ENCODE measurements at places on chromosomes 2 and 18.

DNA sequence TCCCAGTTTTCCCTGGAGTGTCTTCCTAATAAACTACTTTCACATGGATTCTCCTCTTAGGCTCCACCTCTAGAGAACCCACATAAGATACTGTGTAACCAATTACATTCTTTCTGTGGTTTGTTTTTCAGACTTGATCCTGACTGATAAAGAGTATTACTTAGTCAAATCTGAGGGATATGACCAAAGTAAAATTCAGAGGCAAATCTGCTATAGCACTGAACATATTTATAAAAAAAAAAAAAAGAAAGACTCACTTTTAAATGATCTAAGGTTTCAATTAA lies 13.9 kb downstream of the CKAP2L start:
- DNase-seq: no peak

DNA sequence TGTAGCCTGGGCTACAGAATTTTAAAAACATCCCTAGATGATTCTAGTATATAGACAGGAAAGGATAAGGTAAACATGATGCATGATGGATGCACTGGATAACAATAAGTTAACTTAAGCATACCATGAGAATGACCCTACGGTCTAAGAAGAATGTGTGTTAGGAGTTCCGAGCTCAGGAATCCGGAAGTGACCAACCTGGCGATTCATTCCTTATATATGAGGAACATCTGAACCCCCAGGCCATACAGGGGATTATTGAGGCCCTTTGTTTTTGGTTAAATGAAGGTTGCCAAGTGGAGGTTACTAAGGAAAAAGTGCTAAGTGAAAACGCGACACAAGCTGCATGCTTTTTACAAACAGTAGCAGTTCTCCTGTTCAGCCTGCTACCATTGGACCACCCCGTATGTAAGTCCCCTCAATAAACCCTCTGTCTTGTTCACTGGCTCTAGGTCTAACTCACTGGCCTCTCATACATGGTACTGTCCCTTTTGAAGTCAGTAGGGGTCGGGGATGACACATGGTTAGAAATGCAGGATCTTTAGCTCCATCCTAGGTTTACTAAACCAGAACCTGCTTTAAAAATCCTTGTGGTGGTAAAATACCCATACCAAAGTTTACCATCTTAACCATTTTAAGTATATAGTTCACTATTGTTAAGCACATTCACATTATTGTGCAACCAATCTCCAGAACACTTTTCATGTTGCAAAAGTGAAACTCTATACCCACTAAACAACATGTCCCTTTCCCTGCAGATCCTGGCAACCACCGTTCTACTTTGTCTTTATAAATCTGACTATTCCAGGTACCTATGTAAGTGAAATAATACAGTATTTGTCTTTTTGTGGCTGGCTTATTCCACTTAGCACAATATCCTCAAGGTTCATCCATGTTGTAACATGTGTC lies 111.0 kb upstream of the MAP4K3 start:
- no peak for DNase-seq

GRCh38 chr18:48254077-48254602 lies 155.0 kb downstream of the ZBTB7C start:
- DNase-seq: no peak

GRCh38 chr18:32906506-32907310 lies 133.9 kb upstream of the KLHL14 start:
- no peak for DNase-seq

GRCh38 chr2:212922701-212923100 lies 228.7 kb downstream of the IKZF2 start:
- no peak for DNase-seq

- DNase-seq: no peak
These were observed 234.3 kb upstream of the HS6ST1 start for GRCh38 chr2:128552806-128553551.

- DNase-seq: no peak
These were observed 129.9 kb upstream of the HS6ST1 start for GRCh38 chr2:128448331-128449225.

DNA sequence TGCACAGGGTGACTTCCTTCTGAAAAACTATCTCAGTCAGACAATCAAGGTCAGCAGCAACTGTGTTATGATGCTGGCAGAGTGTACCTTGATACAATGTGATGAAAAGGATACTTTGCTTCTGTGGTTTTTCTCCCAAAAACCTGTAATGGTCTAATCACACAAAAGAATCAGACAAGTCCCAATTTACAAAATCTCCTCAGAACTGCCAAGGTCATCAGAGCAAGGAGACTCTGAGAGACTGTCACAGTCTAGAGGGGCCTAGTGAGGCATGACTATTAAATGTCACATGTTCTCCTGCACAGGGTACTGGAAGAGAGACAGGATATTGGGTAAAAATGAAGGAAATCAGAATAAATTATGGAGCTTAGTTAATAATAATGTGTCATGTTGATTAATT lies 185.4 kb downstream of the ST6GAL2 start:
- no peak for DNase-seq

- no peak for DNase-seq
These were observed 740.8 kb upstream of the SOX11 start for GRCh38 chr2:4951368-4951767.

- DNase-seq: no peak
These were observed 24.1 kb downstream of the USP40 start for GRCh38 chr2:233542507-233542906.

DNA sequence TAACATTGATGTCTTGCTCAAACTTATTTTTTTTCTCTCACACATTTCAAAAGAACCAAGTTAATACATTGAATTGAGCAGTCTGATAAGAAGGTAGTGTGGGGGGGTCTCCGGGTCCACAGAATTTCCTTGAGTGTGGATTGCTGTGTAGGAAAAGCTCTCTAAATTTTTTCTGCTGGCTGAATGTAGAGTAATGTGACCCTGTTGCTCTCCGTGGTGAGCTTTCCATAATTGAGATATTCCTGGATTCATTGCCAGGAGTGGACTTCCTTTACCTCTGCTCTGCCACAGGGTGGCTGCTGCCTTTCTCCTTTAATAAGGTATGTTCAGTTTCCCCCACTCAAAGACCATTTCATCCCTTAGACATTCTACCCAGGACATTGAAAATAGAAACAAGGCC lies 50.9 kb downstream of the PKP4 start:
- DNase-seq: no peak

- DNase-seq: no peak
These were observed 596.0 kb downstream of the BCL11A start for GRCh38 chr2:59957504-59957903.

DNA sequence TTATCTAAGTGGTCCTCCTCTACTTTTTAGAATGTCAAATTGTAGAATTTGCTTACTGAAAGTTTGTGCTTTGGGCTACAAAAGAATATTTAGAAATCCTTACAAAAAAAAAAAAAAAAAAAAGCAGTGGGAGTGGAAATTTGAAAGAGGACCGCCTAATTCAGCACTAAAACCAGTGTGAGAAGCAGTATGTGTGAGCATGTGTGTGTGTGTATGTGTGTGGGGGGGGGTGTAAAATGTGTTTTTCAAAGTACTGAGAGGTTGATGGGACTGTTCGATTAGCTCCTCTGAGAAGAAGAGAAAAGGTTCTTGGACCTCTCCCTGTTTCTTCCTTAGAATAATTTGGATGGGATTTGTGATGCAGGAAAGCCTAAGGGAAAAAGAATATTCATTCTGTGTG lies at the start of gene VIT:
Gene VIT, plus strand, starts transcription at position 175 of the 400 bp plus-strand sequence. CDS start 19,664 bp downstream, outside the sequence.
- DNase-seq: no peak

DNA sequence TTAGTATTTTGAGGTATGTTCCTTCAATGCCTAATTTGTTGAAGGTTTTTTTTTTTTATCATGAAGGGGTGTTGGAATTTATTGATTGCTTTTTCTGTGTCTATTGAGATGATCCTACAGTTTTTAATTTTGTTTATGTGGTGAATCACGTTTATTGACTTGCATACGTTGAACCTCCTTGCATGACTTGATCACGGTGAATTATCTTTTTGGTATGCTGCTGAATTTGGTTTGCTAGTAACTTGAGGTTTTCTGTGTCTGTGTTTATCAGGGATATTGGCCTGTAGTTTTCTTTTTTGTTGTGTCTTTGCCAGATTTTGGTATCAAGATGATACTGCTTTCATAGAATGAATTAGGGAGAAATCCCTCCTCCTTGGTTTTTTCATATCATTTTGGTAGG lies 23.9 kb downstream of the CLIP4 start:
- no peak for DNase-seq

DNA sequence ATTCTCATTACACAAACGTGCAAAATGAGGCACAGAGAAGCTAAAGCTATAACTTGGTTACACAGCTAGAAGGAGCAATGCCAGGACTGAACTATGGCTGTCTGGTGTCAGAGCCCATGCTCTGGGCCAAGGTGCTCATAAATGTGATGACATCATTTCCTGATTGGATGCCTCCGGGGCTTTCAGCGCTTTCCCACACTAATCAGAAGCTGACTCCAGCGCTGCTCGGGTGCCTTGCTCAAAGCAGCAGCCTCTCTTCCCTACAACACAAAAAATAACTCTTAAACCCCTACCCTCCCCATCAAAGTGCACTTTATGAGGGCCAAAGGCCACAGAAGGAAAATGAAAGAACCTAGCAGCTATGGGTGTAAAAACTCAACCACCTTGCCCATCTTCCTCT lies 90.7 kb downstream of the STK39 start:
- DNase-seq: no peak

DNA sequence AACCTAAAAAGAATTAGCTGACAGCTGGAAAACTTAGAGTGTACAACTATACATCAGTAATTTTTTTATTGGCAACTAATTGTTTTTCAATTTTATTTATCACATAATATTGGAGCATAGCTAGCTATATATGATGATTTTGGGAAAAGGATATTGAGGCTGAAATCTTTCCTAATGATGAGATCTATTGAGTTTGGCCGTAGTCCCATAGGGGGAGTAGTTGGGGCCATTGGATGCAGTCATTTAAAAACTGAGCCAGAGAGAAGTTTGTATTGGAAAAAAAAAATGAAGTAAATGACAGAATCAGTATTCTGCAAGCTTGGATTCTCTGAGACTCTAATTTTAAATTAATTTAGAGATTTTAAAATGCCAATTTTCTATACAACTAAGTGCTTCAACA lies 179.8 kb downstream of the LTBP1 start:
- DNase-seq: no peak

DNA sequence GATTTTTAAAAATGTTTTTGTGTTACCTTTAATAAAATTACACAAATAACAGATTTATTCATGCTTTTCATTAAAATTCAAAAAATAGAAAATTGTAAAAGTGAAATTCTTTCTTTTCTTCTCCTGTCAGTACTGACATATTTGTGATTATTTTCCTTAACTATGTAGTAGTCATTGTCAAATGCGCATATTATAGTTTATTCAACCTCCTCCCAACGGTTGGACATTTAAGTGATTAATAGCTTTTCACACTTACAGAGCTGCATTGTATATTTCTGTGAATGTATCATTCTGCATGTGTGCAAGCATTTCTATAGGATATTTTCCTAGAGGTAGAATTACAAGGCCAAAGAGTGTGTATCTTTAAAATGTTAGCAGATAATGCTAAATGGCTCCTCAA lies 259.2 kb downstream of the SH3BP4 start:
- DNase-seq: no peak

- no peak for DNase-seq
These were observed 88.9 kb downstream of the ITGA4 start for GRCh38 chr2:181546086-181546485.
